T1000 (cell line): ENCODE measurements at places on chromosomes 16 and 17.

GRCh38 chr16:88368036-88368435 is 14.7 kb upstream of the ZNF469 start:
- no peak for DNase-seq

- DNase-seq = no peak
These were observed 32.2 kb downstream of the DRC3 start for GRCh38 chr17:18004884-18005305.

DNA sequence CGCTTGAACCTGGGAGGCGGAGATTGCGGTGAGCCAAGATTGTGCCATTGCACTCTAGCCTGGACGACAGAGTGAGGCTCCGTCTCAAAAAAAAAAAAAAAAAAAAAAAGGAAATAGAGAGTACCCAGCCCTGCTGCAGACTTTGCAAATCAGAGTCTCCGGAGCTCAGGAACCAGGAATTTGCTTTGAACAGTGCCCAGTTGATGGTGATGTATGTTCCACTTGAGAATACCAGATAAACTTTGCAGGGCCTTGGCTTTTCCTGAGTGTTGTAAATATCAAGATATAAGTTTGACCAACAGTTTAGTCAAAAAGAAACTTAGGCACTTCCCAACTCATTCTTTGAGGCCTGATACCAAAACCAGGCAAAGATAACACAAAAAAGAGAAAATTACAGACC is 30.6 kb upstream of the MAP3K14 start:
- DNase-seq = no peak

GRCh38 chr16:56915336-56916119 is 16.4 kb upstream of the HERPUD1 start:
- DNase-seq = no peak

GRCh38 chr16:27803775-27804549 is 254.0 kb downstream of the KATNIP start:
- DNase-seq = no peak

DNA sequence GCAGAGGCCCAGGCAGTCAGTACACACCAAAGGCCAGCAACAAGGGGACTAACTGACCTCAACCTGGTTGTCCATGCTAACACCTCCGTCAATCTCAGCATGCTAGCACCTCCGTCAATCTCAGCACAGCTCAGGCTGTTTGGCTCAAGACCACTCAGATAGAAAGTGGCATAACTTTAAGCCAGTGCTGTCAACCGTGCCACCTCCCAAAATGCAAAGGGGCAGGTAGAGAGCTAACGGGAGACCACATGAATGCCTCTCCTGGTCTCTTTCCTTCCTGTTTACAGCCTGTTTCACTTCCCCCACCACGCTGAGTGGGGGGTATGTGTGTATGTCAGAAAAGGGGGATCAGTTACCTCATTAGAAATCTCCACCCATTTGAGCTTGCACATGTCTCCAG is 3.3 kb downstream of the UBTF start:
- DNase-seq = no peak

- DNase-seq = no peak
These were observed 5.2 kb downstream of the IL34 start for GRCh38 chr16:70651524-70651923.

GRCh38 chr16:84247844-84248243 is 8.0 kb upstream of the KCNG4 start:
- DNase-seq = no peak

DNA sequence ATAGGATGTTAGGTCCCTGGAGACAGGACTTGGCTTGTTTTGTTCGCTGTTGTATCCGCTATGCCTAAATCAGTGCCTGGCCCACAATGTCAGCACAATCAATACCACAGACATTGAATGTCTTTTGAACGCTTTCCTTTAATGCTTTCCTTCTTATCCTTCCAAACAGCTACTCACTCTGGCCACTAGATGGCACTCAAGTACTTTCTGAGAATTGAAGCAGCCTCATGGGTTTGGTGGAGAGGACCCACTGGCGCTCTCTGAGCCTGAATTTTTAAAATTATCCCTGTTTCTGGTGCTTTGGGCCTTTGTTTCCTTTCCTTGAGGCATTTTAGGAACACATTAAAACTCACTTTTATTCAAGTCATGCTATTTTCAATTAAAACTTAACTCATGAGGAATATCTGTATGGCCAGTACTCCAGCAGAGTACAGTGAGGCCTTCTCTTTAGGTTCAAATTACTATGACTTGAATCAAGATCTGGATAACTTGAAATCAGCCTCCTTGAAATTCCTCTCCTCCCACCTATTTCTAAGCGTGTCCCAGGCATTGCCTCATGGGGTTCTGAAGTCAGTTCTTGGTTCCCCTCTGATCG is 3.2 kb upstream of the NLRP1 start:
- no peak for DNase-seq

- no peak for DNase-seq
These were observed 47.9 kb upstream of the MAP3K14 start for GRCh38 chr17:45364531-45365390.

DNA sequence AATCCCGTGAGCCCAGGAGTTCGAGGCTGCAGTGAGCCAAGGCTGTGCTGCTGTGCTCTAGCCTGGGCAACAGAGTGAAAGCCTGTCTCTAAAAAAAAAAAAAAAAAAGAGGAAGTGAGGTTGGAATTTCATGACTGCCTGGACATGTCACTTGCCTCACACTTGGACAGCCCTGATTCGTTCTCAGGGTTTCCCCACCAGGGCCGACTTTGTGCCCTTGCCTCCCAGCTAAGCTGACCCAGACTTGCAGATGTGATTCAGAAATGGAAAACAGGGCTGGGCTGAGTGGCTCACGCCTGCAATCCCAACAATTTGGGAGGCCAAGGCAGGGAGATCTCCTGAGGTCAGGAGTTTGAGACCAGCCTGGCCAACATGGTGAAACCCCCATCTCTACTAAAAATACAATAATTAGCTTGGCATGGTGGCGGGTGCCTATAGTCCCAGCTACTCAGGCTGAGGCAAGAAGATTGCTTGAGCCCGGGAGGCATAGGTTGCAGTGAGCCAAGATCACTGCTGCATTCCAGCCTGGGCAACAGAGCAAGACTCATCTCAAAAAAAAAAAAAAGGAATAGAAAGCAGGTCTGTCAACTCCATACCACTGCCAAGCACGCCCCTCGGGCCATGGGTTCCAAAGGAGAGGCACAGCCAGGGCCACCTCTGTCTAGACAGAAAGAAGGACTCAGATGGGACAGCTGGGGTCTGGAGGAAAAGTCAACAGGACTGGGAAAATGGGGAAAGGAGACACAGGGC is 46.9 kb downstream of the SOCS1 start:
- no peak for DNase-seq

DNA sequence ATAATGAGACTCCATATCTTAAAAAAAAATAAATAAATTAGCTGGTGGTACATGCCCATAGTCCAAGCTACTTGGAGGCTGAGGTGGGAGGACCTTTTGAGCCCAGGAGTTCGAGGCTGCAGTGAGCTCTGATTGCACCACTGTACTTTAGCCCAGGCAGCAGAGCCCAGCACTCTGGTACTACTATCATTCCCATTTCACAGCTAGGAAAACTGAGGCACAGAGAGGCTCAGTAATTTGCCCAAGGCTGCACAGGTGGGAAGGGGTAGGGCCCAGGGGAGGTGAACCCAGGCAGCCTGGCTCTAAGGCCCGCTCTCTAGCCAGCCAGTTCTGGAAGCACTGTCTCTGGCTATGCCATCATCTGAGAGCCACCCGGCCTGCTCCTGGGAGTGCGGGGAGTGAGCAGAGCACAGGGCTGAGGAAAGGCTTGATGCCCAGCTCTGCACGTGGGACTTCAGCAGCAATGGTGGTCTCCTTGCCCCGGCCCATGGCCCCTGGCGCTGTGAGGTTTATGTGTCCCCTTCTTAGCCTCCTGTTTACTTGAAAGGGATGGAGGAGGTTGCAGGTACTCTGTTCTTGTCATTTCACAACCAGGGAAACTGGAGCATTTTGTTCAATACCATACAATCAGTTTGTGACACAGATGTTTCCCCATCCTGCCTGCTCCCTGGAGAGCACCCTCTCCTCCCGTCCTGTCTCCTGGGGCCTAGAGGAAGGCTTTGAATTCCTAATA is 222.3 kb downstream of the KATNIP start:
- DNase-seq = no peak

- no peak for DNase-seq
These were observed 112.2 kb upstream of the LHX1 start for GRCh38 chr17:36825113-36825512.

DNA sequence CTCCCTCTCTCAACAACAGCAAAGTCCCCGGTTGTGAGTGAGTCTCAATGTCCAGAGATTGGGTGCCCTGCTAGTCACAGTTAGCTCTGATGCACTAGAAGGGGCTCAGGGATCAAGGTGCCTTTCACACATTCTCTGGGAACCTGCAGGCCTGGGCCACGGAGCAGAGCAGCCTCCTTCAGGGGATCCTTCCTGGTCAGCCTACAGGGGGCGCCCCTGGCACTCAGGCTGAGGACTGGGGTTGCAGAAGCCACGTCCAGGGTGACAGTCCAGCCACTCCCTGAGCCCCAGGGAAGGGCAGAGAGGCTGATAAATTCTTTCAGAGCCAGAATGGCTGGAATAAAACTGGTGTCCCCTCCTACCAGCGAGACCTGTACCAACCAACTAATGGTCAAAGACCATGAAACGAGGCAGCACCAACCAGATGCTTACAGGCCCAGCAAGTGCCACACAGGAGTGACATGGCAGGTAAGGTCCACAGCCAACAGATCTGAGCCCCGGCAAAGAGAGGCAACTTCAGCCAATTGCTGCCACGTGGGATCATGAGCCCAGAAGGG is 43.5 kb downstream of the ST3GAL2 start:
- no peak for DNase-seq

DNA sequence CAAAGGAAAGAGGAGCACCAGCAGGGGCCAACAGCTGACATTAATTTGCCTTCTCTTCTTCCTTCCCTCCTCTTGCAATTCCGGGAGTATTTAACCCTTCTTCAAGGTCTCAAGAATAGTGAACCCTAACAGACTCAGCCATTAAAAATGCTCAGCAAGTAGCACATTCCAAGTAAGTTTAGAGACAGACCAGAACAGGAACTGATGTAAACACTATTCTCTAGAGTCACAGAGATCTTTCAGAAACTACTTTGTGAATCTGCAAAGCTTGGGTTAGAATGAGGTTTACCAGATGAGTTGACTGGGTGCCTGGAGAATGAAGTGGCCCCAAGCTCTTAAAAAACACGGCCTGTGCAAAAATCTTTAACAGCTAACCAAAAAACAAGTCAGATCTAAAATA is 50.9 kb downstream of the TEX2 start:
- DNase-seq = no peak

DNA sequence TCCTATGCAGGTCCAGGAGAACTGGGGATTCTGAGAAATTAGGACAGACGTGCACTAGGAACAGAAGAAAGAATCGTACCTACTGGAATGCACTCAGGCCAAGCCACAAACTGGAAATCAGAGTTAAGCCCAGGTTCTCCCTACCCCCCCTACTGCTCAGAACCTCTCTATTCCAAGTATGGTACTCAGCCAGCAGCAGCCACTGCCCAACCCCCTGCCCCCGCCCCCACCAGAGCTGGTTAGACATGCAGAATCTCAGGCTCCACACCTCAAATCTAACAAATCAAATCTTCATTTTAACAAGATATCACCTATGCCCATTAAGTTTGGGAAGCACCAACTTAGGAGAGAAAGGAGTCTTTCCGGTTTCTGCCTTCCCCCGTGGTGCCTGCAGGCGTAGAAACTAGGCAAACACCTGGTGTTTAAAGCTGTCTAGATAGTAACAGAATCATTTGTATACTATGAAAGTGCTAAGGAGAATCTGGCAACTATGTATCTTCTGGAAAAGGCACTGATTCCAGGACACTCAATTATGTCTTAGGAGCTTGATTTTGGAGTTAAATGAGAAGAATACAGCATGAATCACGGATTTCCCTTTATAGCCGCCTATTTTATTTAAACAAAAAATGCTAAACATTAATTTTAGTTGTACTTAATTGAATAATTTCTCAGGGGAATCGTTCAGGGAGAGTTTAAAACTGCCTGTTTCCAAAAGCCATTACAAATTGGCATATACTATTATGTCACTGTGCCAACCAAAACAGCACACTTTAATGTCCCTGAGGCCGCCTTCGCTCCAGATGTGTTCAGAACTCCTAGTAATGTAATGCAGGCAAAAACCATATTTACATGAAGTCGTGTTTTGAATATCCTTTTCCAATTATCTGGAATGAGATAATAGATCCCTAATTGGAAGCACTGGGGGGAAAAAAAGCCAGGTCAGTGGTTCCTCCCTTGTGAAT is 166.5 kb downstream of the STX8 start:
- no peak for DNase-seq

DNA sequence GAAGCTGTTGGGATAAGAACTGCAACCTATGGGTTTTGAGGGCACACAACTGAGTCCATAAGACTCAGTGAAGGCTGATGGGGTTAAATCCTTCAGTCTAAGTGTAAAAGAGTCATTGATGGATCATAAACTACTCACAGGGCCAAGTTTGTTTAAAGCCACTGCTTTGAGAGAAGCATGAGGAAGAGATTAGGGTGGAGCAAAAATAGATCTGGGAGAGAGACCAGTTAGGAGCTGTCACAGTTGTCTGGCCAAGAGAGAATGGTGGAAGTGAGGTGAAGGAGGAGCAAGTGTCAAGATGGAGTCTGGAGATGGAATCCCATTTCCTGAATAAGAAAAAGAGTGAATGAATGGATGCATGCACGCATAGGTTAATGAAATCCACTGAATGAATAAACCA is 379.1 kb upstream of the CDH11 start:
- no peak for DNase-seq

GRCh38 chr16:65540901-65541300 is 419.0 kb upstream of the CDH11 start:
- DNase-seq = no peak

GRCh38 chr16:69014811-69015210 is 90.6 kb upstream of the HAS3 start:
- no peak for DNase-seq

DNA sequence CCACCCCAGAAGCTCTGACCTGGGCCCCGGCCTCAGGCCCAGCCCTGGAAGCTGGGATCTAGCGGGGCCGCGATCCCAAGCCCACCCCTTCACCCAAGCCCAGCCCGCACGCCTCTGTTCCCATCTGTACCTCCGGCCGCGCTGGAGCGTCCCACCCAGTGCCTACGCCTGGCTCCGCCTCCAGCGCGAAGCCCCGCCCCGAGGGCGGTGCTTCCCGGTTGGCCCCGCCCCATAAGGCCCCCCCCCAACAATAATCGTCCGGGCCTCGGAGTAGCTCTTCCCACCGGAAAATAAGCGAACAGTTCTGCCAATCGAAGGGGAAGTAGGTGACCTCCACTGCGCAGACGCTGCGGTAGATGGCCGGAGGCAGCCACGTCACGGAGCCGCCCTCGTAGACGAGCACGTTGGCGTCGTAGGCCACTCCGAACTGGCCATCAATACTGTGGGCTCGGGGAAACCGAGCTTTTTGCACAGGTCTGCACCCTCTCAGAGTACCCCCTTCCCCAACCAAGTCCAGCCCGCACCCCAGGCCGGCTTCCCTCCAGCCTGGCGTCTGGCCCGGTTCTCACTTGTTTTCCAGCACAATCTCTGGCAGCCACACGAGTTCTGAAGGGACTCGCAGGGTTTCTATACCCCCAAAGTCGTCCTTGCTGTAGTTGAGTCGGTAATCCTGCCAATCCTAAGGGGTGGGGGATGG is 1.1 kb downstream of the CHRNE start:
- no peak for DNase-seq

GRCh38 chr16:73771196-73772064 is 525.2 kb upstream of the PSMD7 start:
- DNase-seq = peak; percentile 17
